ENCODE measurements at places on chromosomes 5 and 9.

GRCh38 chr5:157431544-157432200 lies 28.3 kb upstream of the NIPAL4 start:
- no peak for DNase-seq

GRCh38 chr9:102779356-102779755 lies 215.8 kb upstream of the CYLC2 start:
- DNase-seq: no peak

GRCh38 chr5:28226407-28226806 lies 1188.0 kb upstream of the CDH9 start:
- no peak for DNase-seq

DNA sequence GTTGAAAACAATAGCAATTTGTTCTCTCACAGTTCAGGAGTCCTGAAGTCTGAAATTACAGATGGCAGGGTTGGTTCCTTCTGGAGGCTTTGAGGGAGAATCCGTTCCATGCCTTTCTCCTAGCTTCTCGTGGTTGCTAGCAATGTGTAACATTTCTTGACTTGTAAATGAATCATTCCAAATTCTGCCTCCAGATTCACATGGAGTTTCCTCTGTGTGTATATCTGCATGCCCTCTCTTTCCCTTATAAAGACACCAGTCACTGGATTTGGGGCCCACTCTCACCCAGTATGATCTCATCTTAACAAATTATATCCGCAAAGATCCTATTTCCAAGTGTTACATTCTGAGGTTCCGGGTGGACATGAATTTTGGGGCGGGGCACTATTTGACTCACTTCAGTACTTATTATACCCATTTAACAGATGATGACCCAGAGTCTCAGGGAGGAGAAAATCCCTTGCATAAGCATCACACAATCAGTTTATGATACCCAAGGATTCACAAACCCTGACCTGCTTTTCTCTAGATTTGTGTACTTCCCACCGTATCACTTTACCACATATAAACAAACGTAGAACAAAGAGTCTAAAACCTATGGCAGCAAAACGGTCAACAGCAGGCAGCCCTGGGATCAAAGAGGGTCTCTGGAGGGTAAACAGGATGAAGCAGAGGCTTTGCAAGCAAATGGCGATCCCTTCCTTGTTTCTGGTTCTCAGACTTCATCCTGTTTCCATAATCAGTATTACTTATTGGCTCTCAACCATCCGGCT lies 93.7 kb downstream of the C9orf152 start:
- DNase-seq: no peak

DNA sequence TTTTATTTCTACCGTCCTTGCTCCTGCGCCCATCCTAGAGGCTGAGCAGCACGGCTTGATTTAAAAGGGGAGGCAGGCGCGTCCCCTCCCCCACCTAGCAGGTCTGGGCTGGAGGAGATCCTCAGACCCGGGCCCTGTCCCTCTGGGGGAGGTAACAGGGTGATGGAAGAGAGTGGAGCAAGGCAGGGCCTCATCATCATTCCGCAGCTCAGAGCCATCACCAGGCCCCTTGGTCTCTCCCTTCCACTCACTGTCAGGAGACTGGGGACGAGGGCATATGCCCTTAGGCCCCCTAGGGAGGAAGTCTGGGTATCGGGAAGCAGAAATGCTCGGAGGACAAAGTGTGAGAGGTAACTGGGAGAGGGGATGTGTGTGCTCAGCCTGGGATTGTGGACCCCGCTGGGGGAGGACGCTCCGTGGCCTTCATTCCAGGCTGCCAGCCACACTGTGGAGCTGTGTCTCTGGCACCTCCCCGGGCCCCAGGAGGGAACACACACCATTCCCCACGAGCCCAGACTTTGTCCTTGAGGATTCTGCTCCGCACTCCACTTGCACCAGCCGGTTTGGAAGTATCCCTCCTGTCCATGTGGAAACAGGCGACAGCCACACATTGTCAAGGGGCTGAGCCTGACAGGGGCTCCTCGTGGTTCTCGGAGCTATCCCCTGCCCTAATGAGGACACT lies 761 bp downstream of the REEP2 start:
- no peak for DNase-seq

DNA sequence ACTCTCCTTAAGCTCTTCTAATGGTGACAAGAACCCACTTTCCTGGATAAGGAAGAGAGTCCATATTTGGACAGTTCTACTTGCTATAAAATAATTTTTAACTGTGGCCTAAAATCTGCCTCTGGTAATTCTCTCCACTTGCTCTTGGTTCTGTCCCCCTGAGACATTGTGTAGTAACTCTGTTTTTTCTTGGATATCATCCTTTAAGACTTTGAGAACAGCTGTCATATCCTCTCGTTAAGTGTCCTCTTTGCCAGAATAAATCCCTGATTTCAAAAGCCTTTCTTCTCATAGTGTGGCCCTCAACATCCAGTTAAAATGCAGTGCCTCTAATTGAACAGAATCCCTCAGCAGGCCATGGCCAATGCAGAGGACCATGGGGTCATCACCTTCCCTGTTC lies 101.5 kb downstream of the ARHGEF28 start:
- no peak for DNase-seq

GRCh38 chr5:565782-566440 lies 41.7 kb upstream of the SLC9A3 start:
- DNase-seq: peak; percentile 27

- no peak for DNase-seq
Measured at GRCh38 chr9:14153310-14153720, 160.6 kb downstream of the NFIB start.

DNA sequence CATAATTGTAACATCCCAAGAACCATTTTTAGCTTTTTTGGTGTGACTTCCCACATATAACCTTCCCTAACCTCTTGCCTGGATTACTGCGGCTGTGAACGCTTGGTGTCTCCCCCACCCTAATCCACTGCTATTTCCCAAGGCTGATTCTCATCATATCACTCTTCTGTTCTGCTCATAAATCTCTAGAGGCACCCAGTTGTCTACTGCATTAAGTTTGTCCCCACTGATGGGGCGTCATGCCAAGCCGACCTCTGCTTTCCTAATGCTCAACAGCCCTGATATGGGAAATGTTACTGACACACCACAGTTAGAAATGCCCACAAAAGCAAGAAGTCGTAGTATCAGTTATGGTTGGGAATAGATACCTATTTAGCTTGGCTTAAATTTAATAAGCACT lies 24.4 kb downstream of the NPR3 start:
- DNase-seq: no peak

DNA sequence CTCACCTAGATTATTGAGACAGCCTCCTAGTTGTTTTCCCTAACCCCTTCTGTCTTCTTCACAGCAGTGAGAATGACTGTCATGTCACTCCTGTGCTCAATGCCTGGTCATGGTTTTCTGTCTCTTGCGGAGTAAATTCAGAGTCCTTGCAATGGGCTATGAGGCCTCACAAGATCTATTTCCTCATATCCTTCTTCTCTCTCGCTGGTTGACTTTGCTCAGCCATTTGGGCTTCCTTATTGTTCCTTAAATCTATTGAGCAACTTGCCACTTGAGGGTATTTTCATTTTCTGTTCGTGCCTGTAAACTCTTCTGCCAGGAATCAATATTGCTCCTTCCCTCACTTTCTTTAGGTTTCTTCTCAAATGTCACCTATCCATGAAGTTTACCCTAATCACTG lies 9.0 kb downstream of the PPP3R2 start:
- no peak for DNase-seq

DNA sequence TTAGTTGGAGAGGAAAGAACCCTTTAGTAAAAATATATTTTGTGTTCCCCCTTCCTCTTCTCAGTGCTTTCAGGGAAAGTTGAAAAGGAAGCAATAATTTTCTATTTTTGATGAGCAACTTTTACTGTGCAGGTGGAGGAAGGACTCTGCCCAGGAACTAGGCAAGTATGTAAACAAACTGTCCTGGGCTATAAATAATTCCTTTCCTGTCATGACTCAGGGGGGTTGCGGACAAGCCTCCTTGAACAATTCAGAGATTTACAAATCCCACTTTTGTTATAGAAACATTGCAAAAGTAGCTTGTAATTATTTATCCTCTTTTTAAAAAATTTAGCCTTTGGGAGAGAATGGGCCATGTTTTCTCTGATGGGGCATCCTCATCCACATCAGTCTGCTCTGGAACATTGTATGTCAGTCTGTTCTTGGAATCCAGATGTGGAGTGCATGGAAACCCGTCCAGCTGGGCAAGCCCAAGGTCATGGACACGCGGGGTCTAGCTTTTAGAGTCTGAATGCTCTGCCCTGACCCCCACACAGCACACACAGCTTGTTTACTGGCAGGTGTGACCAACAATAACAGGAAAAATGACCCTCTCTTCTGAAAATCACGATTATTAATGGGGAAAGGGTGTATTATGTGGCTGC lies 127.6 kb downstream of the GADD45G start:
- DNase-seq: no peak

GRCh38 chr9:109499631-109500410 lies 1.7 kb upstream of the PTPN3 start:
- peak; percentile 66 for DNase-seq

GRCh38 chr5:42655982-42656650 lies 100.5 kb upstream of the CCDC152 start:
- DNase-seq: no peak

DNA sequence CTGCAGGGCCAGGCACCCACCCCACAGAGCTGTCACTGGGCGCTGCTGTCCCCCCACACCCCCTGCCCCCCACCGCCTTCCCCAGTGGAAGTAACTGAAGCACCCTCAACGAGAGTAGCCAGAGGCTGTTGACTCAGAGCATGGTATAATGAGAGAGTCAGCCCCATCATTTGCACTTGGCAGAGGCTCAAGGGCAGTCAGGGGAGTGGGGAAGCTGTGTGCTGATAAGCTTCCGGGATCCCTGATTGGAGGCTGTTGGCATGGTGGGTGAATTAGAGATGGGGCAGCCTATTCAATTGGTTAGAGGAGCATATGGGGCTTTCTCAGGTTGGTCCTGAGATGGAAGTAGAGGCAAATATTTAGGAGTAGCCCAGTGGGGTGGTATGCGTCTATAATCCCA lies 77.1 kb upstream of the GOLM1 start:
- DNase-seq: no peak

DNA sequence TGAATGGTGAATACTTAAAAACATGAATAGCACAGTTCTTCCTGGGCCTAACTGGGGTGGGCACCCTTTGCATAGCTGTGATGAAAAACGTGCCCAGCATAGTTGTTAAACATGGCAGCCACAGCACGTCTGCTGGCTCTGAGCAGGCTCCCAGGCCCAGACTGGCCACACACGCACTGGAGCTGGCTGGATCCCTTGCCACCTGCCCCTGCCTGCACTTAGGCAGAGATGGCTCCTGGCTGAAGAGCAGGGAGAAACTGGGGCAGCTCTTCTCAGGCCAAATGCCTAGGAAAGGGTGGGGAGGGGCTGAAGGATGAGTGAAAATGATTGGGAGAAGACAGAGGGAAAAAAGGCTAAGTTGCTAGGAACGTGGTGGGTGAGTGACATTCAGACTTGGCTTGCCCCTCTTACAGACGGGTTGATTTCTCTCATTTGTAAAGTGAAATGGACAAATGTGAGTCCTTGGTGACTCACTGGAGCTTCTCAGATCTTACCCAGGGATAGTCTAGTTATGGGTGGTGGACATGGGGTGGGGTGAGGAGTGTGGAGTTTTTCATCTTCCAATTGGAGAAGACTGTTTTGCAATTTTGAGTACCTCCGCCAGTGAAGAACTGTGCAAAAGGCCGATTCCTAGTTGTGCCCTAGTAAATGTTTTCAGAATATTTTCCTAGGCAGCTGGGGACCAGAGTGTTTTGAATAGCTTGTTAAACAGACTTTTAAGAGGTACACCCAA lies 42.4 kb downstream of the TRIO start:
- no peak for DNase-seq

- peak; percentile 83 for DNase-seq
Measured at GRCh38 chr5:34043099-34043876, at the start of gene C1QTNF3. C1QTNF3 (minus strand) TSS chr5:34043213; CDS start chr5:34043125, 88 bp downstream.

- no peak for DNase-seq
Measured at GRCh38 chr9:14511452-14511851, 181.8 kb downstream of the ZDHHC21 start.

DNA sequence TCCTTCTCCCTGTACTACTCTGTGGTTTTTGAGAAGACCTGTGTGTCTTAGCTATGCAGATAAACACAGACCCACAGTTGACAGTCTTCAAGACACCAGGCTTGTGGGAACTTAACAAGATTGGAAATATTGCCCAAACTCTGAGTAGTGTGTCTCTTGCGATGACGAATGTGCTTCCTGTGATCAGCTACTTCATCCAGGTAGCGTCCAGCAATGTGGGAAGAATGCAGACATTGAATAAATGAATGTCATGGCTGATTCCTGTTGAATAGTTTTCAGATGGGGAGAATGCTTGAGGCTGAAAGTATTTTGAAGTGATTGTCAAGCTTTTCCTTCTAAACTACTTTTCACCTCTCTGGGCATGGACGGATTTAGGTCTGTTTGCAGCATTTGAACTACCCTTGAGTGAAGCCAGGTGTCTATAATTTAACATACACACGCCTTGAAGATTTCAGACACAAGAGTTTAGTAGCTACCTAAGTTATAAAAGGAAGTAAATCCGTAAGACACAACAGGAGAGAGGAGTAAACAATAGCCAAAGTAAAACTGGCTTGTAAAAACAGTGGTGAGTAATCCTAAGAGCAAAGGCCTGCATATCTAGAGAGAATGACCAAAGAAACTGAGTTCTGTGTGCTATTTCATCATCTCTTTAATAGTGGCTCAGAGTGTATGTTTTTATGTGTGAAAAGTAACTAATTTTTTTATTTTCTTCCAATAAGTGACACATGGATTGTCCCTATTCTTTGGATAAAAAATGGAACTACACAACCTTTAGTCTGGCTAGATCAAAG lies 30.0 kb upstream of the ARL14EPL start:
- no peak for DNase-seq

- DNase-seq: no peak
Measured at GRCh38 chr5:133454442-133454841, 157.9 kb downstream of the FSTL4 start.

GRCh38 chr9:76200315-76200714 lies 193.9 kb downstream of the RFK start:
- DNase-seq: no peak

DNA sequence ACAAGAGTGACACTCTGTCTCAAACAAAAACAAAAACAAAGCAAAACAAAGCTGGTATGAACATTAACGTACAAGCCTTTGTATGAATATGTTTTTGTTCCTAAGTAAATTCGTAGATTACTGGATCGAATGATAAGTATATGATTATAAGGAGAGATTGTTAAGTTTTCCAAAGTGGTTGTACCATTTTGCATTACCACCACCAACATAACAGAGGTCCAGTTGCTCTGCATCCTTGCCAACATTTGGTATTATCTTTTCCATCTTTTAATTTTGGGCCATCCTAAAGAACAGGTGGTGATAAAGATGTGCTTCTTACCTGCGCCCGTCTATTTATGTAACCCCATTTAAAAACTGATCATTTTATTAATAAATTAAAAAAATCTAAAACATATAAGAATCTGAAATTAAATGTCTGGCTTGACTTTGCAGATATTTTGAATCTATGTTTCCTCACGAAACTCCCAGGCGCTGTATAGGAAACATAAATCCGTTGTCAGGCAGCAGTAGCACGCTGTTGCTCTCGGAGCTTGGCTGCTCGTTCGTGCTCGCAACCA lies 593 bp upstream of the NAA35 start:
- no peak for DNase-seq

GRCh38 chr5:81167544-81167943 lies 65.6 kb upstream of the CKMT2 start:
- no peak for DNase-seq

Measured in right forelimb (tissue), 1 donor.